ENCODE measurements at places on chromosomes 2 and 18.

DNA sequence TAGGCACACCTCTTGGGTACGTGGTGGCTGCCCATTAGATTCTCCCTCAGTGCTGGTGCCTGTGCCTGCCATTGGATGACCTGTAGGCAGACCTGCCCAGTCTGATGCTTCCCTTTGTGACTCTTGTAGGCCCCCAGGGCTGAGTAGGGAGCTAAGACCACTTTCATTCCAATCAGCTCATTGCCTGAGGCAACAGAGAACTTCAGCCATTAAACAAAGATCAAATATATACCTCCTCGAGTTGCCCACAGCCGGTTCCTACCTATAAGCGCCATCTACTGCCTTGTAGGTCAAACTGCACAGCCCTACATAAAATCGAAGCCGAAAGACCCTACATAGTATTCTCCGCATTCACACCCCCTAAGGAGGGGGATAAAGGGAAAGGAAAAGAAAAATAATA lies 184.6 kb downstream of the ETAA1 start:
- no peak for DNase-seq

- no peak for DNase-seq
Measured at GRCh38 chr2:99988599-99988998, 153.8 kb downstream of the AFF3 start.

DNA sequence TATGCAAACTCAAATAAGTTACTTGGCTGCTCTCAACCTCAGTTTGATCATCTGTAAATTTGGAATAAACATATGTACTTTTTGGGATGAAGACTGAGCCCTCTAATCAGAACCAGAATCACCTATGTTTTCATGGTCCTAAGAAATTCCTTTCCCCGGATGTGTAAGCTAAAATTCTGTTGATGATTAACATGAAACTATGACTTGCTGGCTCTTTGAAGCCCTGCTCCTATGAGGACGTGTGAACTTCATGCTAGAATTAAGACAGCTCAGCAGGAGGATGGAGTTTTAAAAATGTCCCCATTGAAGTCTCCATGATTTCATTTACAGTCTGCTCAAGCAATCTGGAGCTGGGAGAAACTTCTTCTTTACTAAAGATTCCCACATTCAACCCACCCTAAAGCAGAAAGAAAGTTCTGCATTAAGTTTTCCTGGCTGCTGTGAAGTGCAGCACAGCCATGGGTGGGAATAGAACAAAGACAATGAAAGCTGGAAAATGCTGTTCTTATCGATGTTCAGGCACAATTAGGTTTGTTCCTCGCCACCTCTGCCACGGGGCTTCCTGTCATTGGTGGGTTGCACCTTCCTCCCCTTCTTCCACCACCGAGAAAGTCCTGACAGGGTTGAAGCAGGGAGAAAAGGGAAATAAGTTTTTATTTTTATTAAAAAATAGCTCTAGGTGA lies 50.9 kb downstream of the ADCYAP1 start:
- DNase-seq = no peak

- DNase-seq = no peak
Measured at GRCh38 chr18:51235009-51235789, 37.7 kb upstream of the MEX3C start.

- DNase-seq = no peak
Measured at GRCh38 chr2:221350616-221351015, 221.5 kb downstream of the EPHA4 start.

DNA sequence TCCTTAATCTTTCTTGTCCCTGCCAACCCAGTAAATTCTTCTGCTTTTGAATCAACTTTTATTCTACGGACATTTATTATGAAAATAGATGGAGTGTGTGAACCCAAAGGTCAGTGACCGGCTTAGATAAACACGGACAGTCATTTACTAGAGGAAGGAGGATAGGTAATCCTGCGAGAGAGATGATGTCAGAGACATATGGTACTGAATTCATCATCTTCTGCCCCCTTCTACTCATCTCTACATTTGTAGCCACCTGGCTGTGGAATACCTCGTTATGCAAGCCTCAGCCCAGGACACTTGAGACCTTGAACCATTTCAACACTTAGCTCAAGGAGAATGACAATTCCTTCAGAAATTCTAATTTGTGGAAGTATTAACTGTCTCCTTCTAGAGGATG lies 443.6 kb downstream of the TDRD15 start:
- no peak for DNase-seq

DNA sequence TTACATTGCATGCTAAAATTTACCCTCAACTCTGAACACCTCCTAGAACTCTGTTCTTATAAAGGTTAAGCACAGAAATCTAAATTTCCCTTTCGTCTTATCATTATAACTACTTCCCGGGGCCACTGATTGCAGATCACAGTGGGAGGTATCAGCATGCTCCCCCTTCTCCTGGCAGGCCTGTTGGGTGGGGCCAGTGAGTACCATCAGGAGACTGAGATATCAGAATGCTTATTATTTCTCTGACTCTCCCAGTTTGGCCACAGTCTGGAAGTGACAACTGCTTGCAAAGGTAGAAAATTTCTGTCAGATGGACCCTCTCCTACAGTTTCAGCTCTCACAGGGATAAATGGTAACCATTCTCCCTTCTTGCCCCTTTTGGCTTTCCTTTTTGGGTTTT lies 62.6 kb downstream of the DSEL start:
- DNase-seq = no peak

DNA sequence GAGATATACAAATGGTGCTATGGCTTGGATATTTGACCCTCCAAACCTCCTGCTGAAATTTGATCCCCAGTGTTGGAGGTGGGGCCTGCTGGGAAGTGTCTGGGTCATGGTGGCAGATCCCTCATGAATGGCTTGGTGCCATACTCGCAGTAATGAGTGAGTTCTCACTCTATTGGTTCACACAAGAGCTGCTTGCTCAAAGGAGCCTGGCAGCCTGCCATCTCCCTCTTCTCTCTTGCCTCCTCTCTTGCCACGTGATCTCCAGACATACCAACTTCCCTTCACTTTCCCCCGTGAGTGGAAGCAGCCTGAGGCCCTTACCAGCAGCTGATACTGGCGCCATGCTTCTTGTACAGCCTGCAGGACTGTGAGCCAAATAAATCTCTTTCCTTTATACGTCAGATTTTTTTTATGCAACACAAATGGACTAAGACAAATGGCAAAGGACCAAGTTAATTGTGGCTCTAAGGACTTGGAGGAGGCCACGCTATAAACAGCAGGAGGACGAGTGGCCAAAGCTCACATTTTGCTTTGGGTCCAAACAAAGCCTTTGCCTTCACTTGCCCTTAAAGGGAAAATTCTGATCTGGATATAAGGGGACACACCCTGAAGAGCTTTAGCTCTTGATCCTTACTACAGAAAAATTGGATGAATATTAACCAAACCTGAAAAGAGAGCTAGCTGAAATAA lies 214.7 kb downstream of the SS18 start:
- no peak for DNase-seq

- DNase-seq = no peak
Measured at GRCh38 chr18:65623676-65624075, 127.1 kb upstream of the CDH7 start.

- no peak for DNase-seq
Measured at GRCh38 chr2:2887772-2888387, 489.7 kb downstream of the EIPR1 start.

DNA sequence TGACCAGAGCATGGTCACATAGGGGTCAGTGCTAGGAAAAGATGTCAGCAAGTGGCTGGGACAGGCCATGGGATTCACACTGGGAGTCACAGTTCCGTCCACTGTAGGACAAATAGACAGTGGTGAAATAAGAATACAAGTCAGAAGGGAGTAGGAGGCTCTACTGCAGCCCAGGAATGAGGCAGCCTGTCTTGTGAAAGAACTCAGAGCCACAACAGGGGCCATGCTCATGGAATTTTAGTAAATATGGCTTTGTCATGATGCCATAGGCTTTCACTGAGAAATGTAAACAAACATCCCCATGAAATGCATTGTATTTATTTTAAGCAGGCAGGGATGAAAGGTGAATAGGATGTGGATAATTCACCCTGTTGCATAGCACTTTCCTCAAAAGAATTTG lies 504.3 kb downstream of the SOX11 start:
- DNase-seq = no peak

- no peak for DNase-seq
Measured at GRCh38 chr2:34656632-34657031, 1057.5 kb upstream of the FAM98A start.

GRCh38 chr2:24831221-24832072 lies 38.2 kb downstream of the CENPO start:
- no peak for DNase-seq

DNA sequence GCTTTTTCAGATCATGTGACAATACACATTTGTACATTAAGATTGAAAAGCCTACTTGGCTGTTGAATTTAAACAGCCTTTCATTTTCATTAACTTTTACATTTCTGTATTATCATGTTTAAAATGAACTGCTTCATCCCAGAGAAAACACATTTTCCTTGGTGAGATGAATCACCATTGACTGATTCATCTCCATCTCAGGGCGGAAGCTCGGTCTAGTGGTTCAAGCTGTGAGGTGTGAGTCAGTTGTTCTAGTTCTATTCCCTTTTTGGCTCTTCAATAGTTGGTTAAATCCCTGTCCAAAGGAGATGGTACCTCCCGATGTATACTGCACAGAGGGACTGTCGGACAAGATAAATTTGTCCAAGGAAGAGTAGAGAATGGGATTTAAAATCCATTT lies 189.7 kb downstream of the ADCYAP1 start:
- no peak for DNase-seq

GRCh38 chr2:85666435-85667316 lies 1.3 kb downstream of the SFTPB start:
- DNase-seq = no peak

DNA sequence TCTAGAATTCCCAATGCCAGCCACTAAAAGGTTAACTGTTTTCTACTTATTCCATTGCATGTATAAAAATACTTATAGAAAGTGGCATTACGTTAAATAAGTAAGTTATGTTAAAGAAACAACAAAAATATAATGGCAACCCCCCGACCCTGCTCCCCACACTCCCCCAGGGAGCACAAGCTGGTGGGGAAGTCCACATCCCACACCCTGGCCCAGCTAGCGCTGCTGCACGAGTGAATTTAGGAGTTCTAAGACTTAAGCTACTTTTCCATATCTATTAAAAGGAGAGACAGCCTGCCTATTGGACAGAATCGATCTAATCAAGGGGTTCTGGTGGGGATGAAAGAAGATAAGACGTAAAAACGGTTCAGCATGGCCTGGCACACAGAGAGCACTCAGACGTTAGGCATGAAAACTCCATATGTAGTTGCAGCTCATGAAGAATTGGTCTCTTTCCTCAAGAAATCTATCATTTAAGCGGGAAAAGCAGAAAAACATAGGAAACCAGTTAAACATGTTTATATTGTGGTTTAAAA lies 16.6 kb downstream of the HJURP start:
- DNase-seq = no peak

GRCh38 chr2:240791221-240791800 lies 28.7 kb downstream of the KIF1A start:
- no peak for DNase-seq

GRCh38 chr2:168632709-168633121 lies 169.7 kb upstream of the NOSTRIN start:
- no peak for DNase-seq

GRCh38 chr18:35705988-35706387 lies 124.4 kb downstream of the GALNT1 start:
- DNase-seq = no peak

GRCh38 chr2:134123332-134123731 lies 130.5 kb upstream of the MGAT5 start:
- DNase-seq = no peak

- no peak for DNase-seq
Measured at GRCh38 chr2:109247340-109247739, 118.3 kb downstream of the SH3RF3 start.

DNA sequence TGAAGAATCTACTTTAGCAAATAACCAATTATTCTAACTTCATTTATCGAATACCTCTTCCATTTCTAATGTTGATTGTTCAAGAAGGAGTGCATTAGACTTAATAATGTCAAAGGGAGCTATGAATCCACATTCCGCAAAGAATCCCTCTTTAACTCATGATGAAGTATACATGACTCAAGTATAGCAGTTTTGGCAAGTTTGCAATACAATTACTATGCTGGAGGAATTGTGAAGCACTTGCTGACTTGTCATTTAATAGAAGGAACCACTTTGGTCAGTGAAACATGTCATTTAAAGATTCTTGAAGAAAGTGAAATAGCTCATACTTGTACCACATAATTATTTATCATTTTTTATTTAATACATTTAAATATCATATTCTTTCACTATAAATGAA lies 125.1 kb downstream of the SLC39A10 start:
- no peak for DNase-seq

- DNase-seq = peak; percentile 49
Measured at GRCh38 chr2:234952270-234953115, 676 bp downstream of the SH3BP4 start.

DNA sequence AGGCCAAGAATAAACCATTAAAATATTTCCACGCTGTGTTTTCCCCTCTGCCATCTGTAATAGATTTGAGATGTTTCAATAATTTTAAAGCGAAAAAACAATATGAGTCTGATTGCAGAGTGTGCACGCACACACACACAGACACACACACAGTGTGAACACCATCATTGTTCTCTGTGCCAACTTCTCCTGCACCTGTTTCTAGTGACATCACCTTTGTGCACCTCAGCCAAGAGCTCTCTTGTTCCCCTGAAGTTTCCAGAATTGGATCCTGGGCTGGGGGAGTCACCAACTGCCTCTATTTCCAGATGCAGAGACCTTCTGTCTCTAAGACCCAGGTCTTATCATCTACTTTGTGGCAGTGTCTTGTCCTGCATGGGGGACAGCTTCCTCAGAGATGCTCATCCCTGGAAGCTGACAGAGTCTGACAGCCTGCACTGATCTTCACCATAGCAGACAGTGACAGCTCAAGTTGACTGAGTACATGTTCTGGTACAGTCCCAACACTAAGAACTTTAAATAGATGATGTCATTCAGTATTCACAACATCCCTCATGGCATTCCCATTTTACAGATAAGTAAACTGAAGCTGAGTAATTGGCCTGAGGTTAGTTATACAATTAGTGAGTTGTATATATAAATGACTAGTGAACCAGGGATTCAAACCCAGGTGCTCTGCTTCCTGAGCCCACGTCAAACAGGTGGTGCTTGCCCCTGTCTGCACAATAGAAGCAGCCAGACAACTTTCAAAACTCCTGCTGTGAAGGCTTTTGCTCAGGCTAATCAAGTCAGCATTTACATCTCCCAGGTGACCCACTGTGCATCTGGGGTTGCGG lies 39.4 kb downstream of the ACOXL start:
- no peak for DNase-seq

- no peak for DNase-seq
Measured at GRCh38 chr2:6685447-6685846, 180.3 kb downstream of the CMPK2 start.

- no peak for DNase-seq
Measured at GRCh38 chr2:109209412-109209811, 80.4 kb downstream of the SH3RF3 start.

DNA sequence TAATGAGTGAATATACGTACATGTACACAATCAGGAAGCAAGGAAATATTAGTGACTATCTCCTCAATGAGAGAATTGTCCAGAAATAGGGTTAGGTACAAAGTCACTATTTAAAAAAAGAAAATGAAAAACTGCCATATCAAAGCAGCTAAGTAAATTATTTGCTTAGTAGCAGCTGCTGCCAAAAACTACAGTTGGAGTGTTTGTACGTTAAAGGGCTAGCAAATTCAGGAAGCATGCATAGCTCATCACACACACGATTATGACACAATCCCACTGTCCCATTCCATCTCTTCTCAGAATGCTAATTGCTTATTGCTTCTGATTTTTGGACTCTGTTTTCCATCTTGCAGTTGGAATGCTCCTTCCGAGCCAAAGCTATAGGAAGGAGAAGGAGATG lies 2012.5 kb upstream of the LRRTM1 start:
- no peak for DNase-seq

Data from midbrain (tissue), 1 donor.